Stomach (tissue), 19 donors: ENCODE measurements at places on chromosomes 11 and 22. TPM values are rescaled to one million over a fixed set of nuclear protein-coding genes. Genes with fewer than 3 reads are reported as not detected.

- H3K27ac ChIP-seq, result peak overlapping the region; percentile 90
- H3K4me3 ChIP-seq, result peak overlapping the region; percentile 66
- H3K36me3 ChIP-seq, result peaks cover 38% of the 10 kb centered on the region
- H3K27me3 ChIP-seq, result peaks cover 41% of the 10 kb centered on the region
Measured at GRCh38 chr11:119315131-119316015, 1.6 kb downstream of the MCAM start.

DNA sequence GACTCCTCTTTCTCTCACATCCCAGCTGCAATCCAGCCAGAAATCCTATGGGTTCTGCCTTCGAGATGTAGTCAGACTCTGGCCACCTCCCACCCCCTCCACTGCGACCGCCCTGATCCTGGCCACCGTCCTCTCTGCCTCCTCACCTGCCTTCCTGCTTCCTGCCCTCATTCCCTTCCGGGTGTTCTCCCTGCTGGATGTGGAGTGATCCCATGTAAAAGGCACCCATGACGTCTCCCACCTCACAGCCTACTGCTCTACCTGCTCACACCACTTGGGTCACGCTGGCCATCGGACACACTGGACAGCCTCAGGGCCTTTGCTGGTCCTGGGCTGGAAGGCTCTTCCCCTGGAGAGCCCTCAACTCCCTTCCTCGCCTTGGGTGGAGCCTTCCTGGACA, 33.7 kb upstream of the CD5 start:
- DNase-seq, result no peak
- no peak overlapping the region for H3K4me3 ChIP-seq

GRCh38 chr22:43567691-43568324, 156.0 kb downstream of the MPPED1 start:
- H3K4me1 ChIP-seq, result no peaks in the 10 kb centered on the region
- H3K27ac ChIP-seq, result no peak overlapping the region

GRCh38 chr11:58866788-58867187, 22.3 kb upstream of the GLYATL2 start:
- H3K27ac ChIP-seq, result no peak overlapping the region
- no peaks in the 10 kb centered on the region for H3K27me3 ChIP-seq
- H3K4me3 ChIP-seq, result no peak overlapping the region
- H3K4me1 ChIP-seq, result no peaks in the 10 kb centered on the region

- no peaks in the 10 kb centered on the region for H3K27me3 ChIP-seq
- no peaks in the 10 kb centered on the region for H3K36me3 ChIP-seq
- no peaks in the 10 kb centered on the region for H3K4me1 ChIP-seq
- no peak for DNase-seq
- H3K4me3 ChIP-seq, result no peak overlapping the region
- H3K27ac ChIP-seq, result no peak overlapping the region
Measured at GRCh38 chr11:40235841-40236240, 1223.6 kb downstream of the LRRC4C start.

The CADM1 gene
- polyA plus RNA-seq, result 5.9 TPM

The DEFB131B gene
- not detected for polyA plus RNA-seq
